ENCODE measurements at places on chromosomes 3 and 15.

- DNase-seq = no peak
These were observed 49.8 kb upstream of the SYN2 start for GRCh38 chr3:11954312-11954934.

DNA sequence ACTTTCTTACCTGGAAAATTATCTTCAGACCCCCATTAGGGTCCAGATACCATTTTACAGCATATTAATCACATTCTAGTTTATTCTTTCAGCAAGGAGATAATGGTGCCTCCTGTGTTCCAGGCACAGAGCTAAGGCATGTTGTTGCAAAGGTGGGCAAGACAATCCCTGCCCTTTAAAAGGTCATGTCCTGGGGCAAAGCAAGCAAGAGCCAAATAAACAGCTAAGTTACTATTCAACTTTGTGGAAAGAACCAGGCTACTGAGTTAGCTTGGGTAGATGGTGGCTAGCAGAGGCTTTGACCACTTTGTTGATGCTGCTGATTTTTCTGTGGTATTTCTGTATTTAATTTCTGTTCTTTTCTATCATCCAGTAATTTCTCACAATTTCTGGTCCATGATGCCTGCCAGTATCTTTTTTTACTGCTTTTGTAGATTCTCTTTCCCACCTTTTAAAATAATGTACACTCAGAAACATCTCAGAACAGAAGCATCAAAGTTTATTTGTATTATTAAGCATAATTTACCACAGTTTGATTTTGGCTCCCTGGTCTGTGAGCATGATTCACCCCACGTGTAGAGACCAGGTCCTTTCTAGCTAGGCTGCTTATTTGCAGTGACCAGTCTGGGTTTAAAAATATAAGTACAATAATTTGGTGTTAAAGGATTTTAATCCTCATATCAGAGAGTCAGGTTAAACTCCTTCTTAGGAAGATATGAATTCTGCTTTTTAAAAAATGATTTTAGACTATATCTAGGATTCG is 71.5 kb downstream of the LRRC28 start:
- DNase-seq = no peak

- no peak for DNase-seq
These were observed 556.6 kb downstream of the FOXP1 start for GRCh38 chr3:71026634-71027578.

DNA sequence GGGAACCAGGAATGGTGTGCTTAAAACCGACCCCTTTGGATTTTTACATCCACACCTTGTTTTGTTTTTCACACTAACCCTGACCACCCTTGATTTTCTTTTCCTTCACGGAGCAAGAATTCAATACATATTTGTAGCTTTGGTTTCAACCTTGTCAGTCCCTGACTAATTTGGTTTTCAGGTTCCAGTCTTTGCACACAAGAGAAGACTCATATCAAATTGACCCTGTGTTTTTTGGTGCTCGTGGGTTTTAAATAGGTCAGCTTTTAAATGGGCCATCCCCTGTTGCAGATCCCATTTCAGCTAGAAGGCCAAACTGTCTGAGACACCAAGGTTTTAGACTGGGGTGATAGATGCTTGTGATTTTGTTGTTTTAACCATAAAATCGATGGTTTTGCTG is 26.4 kb downstream of the ANP32A start:
- DNase-seq = no peak

DNA sequence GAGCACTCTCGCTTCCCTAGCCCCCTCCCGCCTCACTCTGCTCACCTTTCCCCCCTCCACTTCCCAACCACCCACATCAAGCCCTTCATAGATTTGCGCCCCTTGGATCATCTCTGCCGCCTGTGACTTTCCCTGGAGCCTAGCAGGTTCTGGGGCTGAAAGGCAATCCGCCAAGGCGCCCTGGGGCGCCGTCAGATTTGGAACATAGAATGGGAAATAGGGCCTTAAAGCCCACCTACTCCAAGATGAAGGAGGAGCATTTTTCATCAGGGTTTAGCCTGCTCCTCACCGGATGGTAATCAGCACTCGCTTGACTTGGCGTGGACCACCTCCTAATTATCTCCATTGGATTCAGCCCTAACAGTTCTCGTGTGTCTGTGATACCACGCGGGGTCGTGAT is 1.3 kb downstream of the CPNE4 start:
- DNase-seq = no peak

DNA sequence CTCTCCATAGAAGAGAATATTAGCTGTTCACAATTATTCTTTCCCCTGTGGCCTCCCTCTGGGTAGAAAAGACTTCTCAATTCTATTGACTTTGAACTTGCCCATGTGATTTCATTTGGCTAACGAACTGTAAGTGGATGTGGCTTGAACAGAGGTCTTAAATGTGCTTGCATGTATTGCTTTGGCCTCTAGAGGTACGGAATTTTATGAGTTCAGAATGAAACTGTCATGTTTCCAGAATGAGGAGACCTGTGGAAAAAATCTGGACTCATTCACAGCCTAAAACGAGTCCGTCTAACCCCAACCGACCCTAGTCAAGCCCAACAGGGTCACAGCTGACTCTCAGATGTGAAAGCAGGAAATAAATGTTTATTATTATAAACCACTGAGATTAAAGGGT is 596.7 kb upstream of the UBE2E2 start:
- DNase-seq = no peak

DNA sequence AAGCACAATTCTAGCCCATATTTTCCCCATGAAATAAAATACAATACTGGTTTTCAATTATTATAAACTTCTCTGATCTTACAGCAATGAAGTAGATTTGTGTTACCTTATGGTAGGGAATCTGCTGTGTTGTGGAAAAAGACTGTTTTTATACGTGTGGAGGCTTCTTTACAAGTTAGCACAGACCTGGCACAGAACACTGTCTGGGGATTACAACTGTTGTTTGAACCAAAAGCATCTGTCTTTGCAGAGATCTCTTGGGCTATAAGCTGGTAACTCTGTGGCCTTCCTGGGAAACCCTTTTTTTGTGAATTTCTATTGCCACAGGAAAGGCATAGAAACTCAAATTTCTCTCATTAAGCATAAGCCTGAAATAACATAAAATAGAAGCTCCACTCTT is 581.9 kb downstream of the TUSC7 start:
- DNase-seq = no peak

DNA sequence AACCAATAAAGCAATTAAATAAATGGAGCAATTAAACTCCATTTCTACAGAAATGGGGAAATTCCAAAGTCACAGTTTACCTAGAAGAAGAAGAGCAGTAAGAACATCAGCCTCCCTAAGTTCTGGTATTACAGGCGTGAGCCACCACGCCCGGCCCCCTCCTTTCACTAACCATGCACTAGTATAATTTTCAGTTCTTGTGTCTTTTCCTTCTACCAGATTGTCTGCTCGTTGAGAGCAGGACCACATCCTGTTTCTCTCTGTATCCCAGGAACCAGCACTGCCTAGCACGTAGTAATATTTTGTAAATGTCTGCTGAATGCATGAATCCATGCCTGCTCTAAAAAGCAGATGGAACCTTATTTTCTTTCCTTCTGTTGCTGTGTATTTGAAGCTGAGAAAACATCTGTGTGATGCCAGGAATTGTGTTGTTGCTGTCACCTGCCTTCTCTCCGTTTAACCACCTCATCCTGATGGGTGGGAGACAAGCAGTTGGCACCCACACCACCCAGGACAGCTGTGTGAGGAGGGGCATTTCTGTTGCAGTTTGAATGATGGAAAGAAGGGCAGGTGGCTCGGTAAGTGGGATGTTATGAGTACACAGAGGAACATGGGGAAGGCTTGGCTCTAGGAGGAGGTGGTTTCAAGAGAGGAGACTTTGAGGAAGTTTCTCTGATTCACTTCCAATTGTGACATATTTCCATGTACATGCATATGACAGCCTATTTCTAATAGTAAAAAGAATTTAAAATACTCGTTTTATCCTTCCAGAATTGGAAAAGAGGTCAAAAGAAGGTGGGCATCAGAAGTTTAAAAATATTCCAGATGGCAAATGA is 30.1 kb downstream of the PXYLP1 start:
- DNase-seq = no peak

DNA sequence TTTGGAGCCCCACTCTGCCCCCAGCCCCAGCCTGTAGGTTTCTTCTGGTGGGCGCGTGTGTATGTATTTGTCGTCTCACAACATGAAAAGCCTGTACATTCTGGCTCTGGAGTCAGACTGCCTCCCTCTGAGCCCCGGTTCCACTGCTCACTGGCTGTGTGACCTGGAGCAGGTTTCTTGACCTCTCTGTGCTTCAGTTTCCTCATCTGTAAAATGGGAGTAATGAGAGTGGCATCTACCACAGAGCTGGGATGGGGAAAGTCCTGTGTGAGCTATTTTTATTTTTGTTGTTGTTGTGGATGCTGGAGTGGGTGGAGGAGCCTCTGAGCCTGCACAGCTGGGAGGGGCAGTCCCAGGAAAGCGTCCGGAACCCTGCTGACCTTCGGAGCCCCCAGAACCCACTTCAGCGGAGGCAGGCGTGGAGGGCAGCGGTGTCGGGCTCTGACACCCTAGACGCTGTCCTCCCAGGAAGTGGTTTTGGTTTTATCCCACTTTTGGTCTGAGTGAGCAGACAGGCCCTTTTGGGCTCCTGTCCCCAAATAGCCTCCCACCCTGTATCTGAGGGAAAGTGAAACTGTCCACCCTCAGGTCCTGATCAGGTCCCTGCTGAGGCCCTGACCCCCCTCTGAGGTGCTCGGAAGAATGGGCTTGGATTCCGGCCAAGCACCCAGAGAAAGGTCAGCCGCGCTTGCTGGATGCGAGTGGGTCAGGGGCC is 103.5 kb downstream of the CHSY1 start:
- DNase-seq = no peak

DNA sequence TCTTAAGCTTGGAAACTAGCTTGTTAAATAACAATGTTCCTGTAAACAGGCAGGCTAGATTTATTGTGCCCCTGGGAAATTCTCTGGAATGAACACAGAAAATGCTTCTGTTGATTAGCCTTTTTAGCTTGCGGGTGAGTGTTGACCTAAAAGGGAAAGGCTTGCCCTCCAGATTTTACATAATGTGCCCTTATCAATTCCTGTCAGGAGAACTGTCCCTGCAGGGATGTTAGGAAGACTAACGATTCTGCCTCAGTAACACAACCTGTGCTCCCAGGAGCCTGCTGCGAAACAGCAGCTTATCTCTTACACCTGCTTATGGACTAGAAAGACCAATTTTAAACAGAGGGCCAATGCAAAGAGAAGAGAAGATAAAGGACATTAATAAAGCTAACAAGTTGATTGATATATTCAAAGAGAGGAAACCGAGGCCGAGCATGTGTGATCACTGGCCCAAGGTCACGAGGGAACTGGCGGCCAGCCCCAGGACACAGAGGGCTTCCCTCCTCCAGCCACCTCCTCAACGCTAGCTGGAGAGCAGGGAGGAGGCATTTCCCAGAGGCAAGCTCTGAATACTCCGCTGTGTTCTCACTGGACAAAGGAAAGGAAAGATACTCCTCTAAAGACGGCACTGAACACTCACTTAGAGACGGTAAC is 48.4 kb upstream of the TJP1 start:
- DNase-seq = no peak

DNA sequence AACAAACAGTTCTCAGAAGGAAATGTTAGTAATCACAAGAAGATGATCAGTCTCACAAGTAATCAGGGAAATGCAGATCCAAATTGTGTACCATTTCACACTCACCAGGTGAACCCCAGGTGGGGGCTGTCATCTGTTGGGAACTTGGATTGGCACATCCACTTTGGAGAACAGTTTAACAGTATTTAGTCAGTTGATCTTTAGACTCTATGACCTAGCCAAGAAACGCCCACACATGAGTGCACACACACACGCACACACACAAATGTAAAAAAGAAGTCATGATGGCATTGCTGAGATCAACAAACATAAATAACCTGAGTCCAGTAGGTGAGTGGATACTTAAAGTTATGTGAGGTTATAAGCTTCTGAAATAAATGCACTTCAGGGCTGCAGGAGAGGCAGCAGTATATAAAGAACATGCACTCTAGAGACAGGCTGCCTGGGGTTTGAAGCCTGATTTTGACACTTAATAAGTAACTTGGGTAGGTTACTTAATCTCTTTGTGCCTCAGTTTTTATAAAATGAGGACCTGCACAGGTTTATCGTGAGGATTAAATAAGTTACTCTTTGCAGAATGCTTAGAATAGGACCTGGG is 17.7 kb downstream of the ACVR2B start:
- no peak for DNase-seq

- no peak for DNase-seq
These were observed 991.6 kb downstream of the CADM2 start for GRCh38 chr3:85950435-85950834.

- DNase-seq = no peak
These were observed 279.7 kb downstream of the MECOM start for GRCh38 chr3:169383770-169384169.
